ENCODE measurements at places on chromosomes 12 and 14. TPM values are rescaled to one million over a fixed set of nuclear protein-coding genes. Genes with fewer than 3 reads are reported as not detected.

Gene STYK1
- total RNA-seq, result 1.0 TPM

Gene KRT86
- not detected for total RNA-seq

Gene CCDC38
- 0.25 TPM for total RNA-seq

Gene PROX2
- 0.50 TPM for total RNA-seq
